Activated CD8-positive, alpha-beta T cell treated with anti-CD3 and anti-CD28 coated beads for 36 hours (primary cell): ENCODE measurements at places on chromosomes 1 and 21. TPM values are rescaled to one million over a fixed set of nuclear protein-coding genes. Genes with fewer than 3 reads are reported as not detected.

DNA sequence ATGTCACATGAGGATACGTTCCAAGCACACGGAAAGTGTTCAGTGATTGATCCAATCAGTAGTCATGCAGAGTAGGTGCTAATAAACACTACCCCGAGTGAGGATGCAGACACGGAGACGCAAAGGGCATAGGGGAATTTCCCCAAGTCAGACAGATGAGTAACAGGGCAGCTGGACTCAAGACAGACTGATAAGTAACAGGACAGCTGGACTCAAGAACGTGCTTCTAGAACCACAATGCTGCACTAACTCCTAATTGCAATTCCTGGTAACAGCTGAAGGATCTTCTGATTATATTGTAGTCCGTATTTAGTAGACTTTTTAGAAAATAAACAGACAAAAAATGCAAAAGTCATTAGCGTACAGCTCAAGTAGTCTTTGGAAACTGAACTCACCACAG, 1.9 kb upstream of the OR2T10 start:
- H3K4me3 ChIP-seq = no peak overlapping the region
- H3K36me3 ChIP-seq = no peaks in the 10 kb centered on the region
- H3K27me3 ChIP-seq = no peaks in the 10 kb centered on the region
- DNase-seq = no peak
- peaks cover 8% of the 10 kb centered on the region for H3K4me1 ChIP-seq

DNA sequence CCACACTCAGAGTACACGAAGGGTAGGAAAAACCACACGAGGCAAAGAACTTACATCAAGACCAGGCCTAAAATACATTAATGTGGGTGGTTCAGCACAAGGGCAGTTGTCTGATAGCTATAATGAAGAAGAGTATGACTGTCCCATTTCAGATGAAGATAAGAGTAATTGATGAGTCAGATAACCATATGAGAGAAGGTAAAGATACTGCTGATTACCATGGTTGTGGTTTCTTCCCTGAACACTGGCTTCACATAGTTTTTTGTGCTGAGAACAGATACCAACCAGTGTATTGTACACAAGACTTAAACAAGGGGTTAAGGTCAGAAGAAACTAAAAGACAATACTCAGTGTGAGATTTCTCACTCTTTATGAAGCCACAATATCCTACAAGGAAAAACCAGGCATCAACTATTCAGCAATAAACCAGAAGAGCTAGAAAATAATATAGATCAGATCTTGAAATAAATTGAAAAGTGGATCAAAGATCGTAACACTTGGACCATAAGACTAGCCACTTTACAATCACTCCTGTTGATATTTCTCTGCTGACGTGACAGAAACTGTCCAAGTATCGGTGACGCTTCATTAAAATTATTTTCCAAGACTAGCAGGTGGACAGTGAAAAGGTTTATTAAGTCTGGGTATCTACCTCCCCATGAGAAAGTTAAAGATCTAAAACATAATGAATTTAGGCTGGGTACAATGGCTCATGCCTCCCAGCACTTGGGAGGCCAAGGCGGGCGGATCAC, 28.6 kb downstream of the PUM1 start:
- no peak overlapping the region for H3K4me3 ChIP-seq
- peaks cover 61% of the 10 kb centered on the region for H3K4me1 ChIP-seq
- no peak for DNase-seq
- H3K27me3 ChIP-seq = no peaks in the 10 kb centered on the region

DNA sequence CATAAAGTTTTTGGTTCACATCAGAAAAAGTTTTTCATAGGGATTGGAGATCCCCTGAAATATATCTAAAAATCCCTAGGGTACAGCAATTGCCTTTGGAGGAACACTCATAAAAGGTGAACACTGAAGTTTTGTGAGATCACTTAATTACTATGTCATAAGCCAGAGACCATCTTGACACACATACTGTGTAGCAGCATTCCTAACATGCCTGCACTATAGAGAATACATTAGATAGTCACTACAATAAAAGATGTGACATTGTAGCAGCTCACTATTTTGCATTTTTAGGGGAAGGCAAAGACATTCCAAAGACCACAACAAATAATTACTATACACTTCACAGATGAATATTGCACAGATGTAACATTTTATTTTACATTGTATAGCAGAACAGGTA, 779.9 kb downstream of the KCNT2 start:
- no peaks in the 10 kb centered on the region for H3K4me1 ChIP-seq
- no peak overlapping the region for H3K4me3 ChIP-seq
- DNase-seq = no peak
- H3K36me3 ChIP-seq = no peaks in the 10 kb centered on the region

- peaks cover 16% of the 10 kb centered on the region for H3K36me3 ChIP-seq
- H3K27me3 ChIP-seq = no peaks in the 10 kb centered on the region
- H3K4me1 ChIP-seq = peaks cover 40% of the 10 kb centered on the region
- DNase-seq = peak; percentile 57
- H3K4me3 ChIP-seq = peak overlapping the region; percentile 98
Observed at GRCh38 chr1:28640766-28641165, 2.1 kb downstream of the TAF12 start.

DNA sequence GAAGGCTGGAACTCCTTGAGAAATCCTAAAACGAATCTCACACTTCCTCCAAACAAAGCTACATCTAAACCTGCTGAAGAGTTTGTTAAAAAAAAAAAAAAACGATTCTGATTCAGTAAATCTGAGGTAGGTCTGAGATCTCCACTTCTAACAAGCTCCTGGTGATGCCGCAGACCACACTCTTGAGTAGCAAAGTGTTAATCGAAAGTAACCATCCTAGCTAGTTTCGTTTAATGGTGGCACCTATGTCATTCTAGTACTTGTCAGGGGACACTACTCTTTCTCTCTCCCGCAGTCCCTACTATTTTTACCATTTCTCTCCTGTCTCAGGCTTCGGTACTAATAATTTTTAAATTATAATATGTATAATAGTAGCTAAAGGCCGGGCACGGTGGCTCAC, 2.1 kb downstream of the CLCC1 start:
- DNase-seq = peak; percentile 55
- H3K36me3 ChIP-seq = peaks cover 25% of the 10 kb centered on the region
- peaks cover 45% of the 10 kb centered on the region for H3K4me1 ChIP-seq

GRCh38 chr1:177784936-177785335, 184.9 kb downstream of the SEC16B start:
- H3K27ac ChIP-seq = no peak overlapping the region
- no peaks in the 10 kb centered on the region for H3K36me3 ChIP-seq
- DNase-seq = no peak

GRCh38 chr21:27831816-27832569, 865.1 kb upstream of the ADAMTS5 start:
- no peak overlapping the region for H3K27ac ChIP-seq
- no peak for DNase-seq
- no peaks in the 10 kb centered on the region for H3K36me3 ChIP-seq
- H3K4me3 ChIP-seq = no peak overlapping the region
- H3K27me3 ChIP-seq = no peaks in the 10 kb centered on the region

The PTGER3 gene
- not detected for total RNA-seq

The SYPL2 gene
- not detected for total RNA-seq

The TTC24 gene
- total RNA-seq = 20.2 TPM

The WNT4 gene
- total RNA-seq = not detected
